Activated CD4-positive, alpha-beta T cell treated with anti-CD3 and anti-CD28 coated beads for 24 hours (primary cell): ENCODE measurements at places on chromosomes 4 and X.

GRCh38 chr4:165738571-165738970, 134.5 kb upstream of the TLL1 start:
- no peak for DNase-seq

GRCh38 chr4:15906020-15906443, 32.5 kb downstream of the FGFBP1 start:
- peak; percentile 12 for DNase-seq

DNA sequence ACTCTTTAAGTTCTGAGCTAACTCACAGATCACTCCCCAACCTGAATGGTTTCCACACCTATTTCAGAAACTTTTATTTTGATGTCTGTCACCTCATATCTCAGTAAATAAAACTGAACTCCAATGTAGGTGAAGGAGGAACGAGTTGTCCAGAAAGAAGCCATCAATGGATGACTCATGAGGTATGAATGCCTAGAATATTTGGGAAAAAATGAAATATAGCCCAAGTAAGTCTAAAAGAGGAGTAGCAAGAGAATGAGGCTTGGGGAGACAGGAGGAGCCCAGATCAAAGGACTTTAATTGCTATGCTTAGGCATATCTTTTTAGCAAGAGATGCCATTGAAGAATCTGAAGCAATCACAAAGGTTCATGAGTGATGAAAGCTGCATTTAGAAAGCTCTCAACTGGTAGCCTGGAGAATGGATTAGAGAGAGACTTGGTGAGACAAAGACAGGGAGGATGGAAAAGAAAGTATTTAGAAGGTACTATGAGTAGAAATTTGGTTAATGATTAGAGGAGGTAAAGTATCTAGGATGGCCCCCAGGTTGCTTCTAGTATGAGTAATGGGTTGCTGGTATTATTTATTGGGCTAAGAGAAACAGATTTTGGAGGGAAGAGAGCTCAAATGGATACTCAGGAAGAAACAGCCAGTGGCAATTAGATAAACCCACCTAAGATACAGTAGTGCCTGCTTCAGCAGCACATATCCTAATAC, 39.4 kb downstream of the NOCT start:
- no peak for DNase-seq

- DNase-seq: no peak
Measured at GRCh38 chr4:143405075-143405730, 68.5 kb downstream of the GAB1 start.
